ENCODE measurements at places on chromosomes 3 and 15.
A peak's percentile ranks its signal among the peaks of the same experiment; 100 is the strongest.

DNA sequence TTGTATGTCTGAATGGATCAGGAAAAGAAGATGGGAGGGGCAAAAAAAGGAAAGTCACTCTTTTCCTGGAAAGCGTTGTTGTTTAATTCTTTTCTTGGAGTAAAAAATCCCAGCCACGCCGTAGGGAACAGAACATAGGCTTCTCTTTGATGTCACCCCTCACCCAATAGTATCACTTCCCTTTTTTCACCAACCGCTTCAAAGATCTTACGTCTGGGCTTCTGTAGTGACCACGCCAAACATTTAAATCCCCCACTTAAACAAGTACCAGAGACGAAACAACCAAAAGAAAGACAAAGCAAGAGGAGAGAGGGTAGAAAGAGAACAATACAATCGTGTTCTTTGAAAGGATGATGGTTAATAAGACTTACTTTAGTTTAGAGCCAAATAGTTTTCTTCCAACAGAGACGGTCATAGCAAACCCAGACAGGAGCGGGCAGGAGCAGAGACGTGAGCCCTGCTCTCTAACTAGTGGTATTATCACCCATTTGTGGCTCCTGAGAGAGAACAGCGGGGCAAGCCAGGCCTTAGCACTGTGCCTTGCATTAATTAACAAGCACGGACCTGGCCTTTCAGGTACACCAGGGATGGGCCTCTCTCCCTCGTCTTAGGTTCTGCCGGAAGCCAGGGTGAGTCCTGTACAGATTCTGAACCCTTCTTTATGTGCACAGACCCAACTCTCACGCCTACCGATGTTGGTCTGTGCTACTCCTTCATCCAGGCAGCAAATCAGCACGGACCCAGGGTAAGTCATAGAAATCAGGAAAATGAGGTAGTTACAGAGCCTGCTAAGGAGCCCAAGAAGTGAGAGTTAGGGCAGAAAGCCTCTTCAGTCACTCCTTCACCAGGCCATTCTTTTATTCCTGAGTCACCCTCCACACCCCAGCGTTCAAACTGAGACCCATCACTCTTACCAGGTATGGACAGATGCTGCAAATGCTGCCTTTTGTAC lies 28.2 kb upstream of the BCL6 start:
- peak; percentile 23 for DNase-seq

DNA sequence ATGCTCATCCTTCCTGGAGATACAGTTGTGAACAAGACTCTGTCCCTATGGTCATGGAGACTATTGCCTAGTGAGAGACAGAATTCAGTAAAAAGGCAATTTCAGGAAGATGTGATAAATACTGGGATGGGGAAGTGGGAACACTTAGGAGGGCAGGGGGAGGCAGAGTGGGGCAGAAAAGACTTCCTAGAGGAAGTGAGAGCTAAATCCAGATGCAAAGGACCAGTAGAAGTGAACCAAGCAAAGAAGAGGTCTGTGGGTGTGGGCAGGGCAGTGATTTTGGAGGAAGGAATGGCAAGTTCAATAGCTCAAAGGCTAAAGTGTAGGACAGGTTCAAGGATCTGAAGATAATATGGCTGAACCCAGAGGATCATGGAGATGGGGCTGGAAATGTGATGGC lies 68.9 kb downstream of the CD200R1L start:
- no peak for DNase-seq

GRCh38 chr3:29281094-29281343 lies 148 bp downstream of the RBMS3 start:
- DNase-seq, result no peak

DNA sequence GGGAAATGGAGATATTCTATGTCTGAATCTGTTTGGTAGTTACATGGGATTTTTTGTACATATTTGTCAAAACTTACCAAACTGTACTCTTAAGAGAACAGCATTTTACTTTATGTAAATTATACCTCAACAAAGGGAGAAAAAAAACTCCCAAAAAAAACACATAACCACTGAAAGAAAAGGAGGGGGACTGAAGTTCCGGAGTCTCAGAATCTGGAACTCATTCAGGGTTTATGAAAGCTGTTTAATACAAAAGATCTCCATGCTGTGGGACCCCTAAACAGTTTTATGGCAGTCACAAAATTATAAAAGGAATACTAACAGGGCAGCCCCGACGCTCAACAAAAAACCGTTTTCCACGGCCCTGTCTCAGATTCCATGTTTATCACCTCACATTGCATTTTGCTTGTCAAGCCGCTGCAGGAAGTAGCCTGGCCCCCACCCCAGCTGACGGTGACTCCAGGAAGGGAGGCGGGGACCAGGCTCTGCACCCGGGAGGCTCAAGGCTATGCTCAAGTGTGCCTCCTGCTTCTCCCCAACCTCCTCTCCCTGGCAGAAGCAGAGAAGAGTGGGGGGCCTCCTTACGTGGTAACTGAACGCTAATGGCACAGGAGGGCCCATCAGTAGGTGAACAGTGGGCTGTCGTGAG lies 29.3 kb downstream of the RFT1 start:
- no peak for DNase-seq

DNA sequence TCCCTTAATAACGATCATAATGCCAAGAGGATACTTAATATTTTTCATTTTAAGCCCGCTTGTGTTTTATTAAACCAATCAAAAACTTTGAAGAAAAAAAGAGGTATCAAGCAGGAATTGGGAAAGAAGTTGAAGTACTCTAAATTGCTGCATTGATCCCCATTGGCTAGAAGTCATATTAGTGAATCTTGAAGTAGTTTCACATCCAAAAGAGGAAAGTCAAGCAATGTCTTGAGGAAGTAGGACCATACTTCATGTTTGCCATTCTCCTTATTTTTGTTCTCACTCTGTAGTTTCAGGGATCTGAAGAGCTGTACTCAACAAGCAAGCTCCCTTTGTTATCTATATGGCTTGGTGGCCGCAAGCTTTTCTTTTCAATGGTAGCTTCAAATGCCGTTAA lies 2.2 kb downstream of the SCAANT1 start:
- DNase-seq, result no peak

DNA sequence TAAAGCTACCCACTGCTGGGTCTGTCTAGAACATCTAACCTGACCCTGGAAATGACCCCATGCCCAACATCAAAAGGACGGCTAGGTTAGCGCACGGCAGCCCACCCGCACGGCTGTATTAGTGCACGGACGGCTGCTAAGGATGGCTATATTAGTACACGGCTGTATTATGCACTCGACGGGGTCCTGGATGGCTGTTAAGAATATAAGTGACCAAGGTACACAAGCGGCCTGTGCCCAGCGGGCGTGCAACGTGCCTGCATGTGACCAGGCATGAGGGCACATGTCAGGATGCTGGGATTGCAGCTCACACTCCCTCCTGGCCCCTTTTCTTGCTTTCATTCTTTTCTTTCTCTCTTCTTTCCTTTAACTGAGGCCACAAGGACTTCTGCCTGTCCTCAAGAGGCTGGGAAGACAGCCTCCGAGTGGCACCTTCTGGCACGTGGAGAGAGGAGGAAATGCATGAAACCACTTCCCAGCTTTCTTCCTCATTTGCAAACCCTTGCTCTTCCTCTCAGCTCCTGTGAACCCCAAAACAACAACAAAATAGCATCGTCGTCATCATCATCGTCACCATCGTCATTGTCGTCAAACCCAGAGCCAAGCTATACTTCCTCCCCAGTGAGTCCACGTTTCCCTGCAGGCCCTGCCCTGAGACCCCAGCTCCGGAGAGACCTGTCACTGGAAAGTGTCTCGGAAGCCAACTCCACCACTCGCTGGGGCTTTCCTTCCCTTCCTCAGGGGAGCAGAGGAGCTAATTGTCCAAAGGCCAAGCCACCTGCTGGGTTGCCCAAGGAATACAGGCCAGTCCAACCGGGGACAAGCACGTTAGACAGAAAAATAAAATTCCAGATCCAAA lies 101.8 kb downstream of the CHSY1 start:
- no peak for DNase-seq

GRCh38 chr3:49333091-49333490 lies 6.8 kb downstream of the USP4 start:
- DNase-seq, result peak; percentile 47

GRCh38 chr3:60755094-60755493 lies 496.2 kb downstream of the FHIT start:
- DNase-seq, result no peak

DNA sequence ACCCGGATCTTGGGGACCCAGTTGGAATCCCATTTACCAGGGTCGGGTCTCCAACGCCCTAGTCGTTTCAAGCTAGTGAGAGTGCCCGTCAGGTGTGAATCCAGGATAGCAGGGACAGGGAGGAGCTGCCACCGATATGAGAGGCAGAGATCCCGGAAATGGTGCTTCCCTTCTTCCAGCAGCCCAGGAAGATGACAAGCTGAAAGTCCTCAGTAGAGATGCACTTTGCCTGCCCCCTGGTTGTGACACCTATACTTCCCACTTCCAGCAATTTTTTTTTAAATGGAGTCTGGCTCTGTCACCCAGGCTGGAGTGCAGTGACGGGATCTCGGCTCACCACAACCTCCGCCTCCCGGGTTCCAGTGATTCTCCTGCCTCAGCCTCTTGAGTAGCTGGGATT lies 503.0 kb downstream of the NTRK3 start:
- no peak for DNase-seq

GRCh38 chr15:65339416-65339815 lies 34.9 kb downstream of the RNU5B-1 start:
- DNase-seq, result no peak

DNA sequence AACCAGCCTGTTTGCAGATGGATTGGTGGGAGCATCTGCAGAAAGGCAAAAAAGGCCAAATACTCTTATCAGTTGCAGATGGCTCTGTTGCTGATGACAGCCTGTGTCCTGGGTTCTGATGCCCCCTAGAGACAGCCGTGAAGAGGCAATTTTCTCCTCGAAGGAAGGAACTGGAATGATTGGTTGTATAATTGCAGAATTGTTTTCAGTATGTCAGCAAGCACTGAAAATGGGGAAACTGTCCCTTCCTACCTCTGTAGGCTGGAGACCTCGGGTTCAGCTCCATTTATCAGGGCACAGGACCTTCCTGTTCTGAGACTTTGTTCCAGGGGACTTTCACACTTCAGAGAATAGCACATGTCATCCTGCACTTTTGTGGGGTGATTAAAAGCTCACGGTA lies 103.0 kb downstream of the PGPEP1L start:
- no peak for DNase-seq

DNA sequence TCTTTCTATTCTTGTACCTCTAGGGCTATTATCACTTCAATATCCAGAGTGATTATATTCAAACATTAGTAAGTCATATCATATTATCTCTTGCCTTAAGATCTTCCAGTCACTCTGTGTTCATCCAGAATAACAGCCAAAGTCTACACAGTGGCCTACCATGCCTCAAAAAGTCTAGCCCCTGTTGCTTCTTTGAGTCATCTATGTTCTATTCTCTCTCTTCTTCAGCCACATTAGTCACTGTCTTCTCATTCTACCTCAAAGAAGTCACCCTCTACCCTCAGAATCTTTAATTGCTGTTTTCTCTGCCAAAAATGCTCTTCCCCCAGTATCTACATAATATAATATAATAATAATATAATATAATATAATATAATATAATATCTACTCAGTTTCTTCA lies 356.0 kb downstream of the NLGN1 start:
- no peak for DNase-seq

DNA sequence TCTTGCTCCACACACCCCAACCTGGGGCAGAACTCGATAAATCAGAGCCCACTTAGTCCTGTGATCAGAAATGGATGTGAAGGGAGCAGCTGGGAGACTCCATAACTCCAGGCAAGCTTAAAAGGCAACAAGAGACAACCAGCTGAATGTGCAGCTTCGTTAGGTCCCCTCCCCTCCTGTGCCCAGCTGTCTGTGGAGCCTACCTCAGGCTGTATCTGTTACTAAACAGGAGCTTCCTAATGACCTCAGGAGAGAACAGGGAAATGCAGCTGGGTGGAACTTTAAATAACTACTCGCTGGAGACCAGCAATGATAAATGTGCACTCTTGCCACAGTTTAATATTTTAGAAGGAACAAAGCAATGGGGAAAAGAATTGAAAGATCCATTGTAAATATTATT lies 25.9 kb downstream of the SLC9A9 start:
- no peak for DNase-seq

DNA sequence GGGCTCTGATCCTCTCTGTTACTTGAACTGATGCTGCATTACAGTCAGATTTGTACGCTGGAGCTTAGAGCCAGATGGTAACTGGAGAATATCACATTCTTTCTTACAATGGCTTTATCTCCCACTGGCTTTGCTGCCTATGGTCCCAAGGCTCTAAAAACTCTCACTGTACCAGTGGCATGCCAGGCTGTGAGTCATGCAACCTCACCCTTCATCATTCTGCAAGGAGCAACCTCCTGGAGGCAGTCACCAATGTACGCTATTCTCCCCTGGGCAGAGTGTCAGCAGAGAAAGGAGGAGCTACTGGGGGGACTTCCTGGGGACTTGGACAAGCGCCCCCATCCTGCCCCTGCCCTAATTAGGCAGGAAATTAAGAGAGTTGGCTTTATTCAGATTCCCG lies 97.9 kb upstream of the EIF1B start:
- DNase-seq, result no peak

DNA sequence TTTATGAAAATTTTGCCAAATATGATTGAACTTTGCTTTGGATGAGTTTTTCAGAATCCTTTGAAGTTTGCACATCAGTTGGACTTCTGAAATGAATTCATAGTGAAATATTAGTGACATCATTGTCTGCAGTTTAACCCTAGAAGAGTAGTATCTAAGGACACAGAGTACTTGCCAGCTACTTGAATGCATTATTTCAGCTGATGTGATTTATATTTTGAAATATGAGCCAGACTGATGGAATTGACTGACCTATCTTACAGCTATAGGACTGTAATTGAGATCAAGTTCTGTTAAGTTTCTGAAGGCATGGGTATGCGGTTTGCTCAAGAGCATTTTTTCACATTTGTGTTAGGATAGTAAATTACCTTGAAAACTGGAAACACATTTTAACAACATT lies 51.2 kb downstream of the LYSMD4 start:
- DNase-seq, result no peak

DNA sequence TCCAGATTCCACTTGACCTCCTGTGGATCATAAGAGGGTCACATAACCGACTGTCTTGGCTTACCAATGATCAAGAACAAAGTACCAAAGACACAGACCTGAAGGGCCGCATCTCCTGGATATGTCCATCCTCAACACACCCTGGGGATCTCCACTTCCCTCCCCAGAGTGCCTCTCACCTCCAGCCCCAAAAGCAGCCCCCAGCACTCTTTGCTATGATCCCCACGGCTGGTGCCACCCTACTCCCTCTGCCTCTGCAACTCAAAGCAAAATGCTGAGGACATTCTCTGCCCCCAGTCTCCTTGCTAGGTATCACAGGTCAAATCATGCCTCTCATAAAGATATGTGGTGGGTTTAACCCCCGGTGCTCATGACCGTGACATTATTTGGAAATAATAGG lies 32.7 kb downstream of the SLCO2A1 start:
- DNase-seq, result no peak

GRCh38 chr15:47003568-47003967 lies 713.7 kb upstream of the SEMA6D start:
- no peak for DNase-seq

- DNase-seq, result no peak
These were observed 48.6 kb upstream of the AKAP13 start for GRCh38 chr15:85331655-85332285.

DNA sequence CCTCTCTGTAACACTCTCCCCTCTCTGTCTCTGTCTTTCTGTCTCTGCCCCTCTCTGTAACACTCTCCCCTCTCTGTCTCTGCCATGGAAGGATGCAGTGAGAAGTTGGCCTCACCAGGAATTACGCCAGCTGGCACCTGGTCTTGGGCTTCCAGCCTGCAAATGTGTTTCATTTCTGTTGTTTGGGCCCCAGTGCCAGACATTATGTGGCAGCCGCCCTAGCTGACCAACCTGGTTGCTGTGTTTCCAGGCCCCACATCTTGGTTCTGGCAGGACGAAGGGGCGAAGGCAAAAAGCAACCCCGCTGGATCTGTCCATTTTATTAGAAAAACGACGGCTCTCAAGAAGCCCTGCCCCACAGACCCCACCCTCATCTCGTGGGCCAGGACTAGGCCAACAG lies 5.2 kb upstream of the ZXDC start:
- DNase-seq, result no peak

Data from CD4-positive, alpha-beta T cell treated with Interferon alpha-2 for 1 hour (primary cell).